ENCODE measurements at places on chromosomes 3 and 15.
A peak's percentile ranks its signal among the peaks of the same experiment; 100 is the strongest.

GRCh38 chr3:183318877-183319276 lies 65.8 kb downstream of the B3GNT5 start:
- no peak for DNase-seq

- DNase-seq, result no peak
Measured at GRCh38 chr15:35540021-35540420, 5.9 kb downstream of the DPH6 start.

GRCh38 chr3:40841131-40841530 lies 316.4 kb downstream of the ZNF621 start:
- no peak for DNase-seq

- DNase-seq, result no peak
Measured at GRCh38 chr3:175940881-175941280, 1081.7 kb downstream of the NAALADL2 start.

DNA sequence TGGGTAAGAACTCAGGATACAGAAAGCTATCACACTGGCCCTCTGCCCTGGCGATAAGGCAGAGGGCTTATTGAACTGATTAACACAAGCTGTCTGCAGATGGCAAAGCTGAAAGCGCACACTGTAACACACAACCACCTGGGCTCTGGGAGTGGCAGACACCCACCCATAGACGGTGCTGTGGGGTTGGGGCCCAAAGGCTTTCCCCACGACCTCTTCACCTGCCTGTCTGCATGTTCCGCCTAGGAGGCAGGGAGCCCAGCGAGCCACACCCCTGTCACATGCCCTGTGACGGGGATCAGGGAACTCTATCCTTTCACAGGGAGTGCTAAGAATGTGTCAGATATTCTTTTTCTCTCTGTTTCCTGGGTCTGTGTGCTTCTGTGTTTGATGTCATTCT lies 12.1 kb upstream of the TFG start:
- DNase-seq, result no peak

GRCh38 chr15:40142428-40142827 lies 18.4 kb upstream of the BUB1B start:
- DNase-seq, result no peak

DNA sequence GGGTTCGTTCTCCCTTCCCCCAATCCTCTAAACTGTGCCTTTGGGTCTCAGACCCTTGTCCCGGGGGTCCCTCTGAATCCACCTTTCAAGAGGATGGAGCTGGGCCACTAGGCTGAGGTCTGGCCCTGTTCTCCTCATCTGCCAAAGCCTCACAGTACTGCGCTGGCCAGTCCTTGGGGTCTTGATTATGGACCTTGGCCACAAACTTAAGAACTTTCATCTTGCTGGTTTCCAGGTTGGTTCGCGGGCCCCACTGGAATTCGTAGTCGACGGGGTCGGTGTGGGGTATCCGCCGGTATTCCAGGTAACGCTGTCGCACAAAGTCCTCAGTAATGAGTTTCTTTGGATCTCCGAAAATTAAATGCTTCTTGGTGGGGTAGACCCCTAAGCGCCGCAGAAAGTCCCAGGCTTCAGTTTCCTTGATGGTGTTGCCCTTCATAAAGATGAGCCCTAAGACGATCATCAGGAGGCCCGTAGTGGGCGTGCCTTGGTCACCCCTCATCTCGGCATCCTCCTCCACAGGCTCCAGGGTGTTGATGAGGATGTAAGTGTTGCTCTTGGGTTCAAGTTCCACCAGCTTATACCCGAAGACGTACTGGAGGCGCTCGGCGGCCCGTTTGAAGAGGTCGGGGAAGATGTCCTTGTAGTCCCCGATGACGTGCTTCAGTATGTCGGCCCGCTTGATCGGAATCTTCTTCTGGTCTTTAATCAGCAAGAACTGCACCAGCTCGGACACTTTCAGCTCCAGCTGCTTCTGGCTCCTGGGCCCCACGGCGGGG lies 727 bp downstream of the NSMCE3 start:
- DNase-seq, result peak; percentile 35

GRCh38 chr3:115702598-115702997 lies 79.3 kb downstream of the GAP43 start:
- no peak for DNase-seq

DNA sequence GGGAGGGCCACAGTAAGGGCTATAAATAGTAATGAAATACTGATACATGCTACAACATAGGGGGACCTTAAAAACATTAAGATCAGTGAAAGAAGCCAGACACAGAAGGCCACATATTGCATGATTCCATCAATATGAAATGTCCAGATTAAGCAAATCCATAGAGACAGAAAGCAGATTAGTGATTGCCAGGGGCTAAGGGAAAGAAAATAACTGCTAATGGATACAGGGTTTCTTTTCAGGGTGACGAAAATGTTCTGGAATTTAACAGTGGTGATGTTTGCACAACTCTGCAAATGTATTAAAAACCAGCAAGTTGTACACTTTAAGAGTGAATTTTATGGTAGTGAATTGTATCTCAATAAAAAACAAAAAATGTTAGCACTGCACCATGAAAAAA lies 37.0 kb downstream of the PIK3R4 start:
- no peak for DNase-seq

DNA sequence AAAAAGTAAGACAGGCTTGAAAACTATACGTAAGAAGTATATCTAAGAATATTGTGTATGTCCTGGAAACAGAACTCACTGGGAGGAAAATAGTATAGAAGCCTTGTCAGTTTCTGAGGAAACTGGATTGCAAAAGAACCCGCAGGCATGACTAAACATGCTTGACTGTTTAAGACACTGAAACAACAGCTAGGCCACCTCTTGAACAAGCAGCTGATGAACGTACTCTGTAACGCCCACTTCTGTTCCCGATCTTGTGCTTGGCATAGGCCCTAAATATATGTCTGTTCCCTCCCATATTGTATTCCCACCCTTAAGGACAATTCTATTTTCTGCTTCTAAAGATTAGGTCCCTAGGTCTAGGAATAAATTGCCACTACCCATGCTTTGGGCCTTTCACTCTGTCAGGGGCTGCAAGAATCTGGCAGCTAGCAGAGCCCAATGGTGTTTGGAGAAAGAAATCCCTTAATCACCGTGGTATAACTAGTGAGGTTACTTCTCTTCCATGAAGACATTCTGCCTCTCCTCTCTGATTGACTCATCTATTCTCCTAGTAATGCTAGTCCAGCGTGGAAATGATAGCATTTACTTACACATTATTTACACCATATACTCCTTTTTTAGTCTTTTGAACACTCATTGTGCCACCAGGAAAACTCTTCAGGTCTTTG lies 46.2 kb downstream of the CD200 start:
- DNase-seq, result no peak

DNA sequence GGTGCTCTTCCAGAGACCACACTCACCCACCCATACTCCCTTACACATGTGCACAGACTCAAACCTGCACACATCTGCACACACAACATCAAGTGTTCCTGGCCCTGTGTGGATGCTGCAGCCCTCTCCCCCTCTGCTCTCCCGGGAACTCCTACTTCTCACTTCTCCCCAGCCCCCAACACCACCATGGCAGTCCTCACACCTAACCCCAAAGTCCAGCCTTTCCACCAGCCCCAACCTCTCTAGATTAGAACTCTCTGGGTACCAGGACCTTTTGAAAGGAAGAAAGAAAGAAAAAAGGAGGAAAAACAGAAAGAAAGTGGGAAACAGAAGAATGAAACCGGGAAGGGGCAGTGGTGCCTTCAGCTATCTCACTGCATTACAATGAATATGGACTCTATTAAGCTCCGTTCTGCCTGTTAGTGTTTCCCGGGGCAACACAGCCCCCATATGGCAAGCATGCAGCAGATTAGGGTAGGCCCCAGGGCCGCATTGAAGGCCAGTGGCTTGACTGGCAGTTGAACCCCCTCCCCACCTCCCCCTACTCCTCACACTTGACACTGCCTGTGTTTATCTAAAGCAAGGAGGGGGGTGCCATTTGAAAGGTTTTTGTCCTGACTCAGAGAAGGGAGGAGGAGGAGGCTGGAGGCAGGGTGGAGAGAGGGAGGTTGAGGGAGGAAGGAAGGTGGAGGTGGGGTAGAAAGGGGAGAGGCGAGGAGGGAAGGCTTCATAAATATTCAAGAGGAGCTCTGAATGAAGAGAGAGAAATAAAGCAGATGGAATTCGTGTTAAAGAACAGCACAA lies 30.1 kb downstream of the BOC start:
- DNase-seq, result no peak

GRCh38 chr3:28268989-28269388 lies 27.6 kb downstream of the CMC1 start:
- no peak for DNase-seq

DNA sequence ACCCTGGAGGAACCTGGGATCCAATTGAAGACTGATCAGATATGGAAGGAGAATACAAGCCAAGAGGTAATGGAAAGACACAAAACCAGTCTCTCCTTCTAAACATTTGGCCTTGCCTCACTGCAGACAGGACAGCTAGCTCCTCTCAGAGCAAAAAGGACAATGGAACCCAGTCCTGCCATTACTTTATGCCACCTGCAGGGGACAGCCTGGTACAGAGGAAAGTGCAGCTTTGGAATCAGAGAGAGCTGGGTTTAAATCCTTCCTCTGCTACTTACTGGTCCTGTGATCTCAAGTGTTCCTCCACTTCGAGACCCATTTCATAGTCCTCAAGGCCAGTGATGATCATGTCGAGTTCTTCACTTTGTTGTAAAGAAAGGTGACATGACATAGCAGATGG lies 159.4 kb upstream of the SMAD3 start:
- no peak for DNase-seq

GRCh38 chr15:83714939-83715628 lies 61.2 kb downstream of the ADAMTSL3 start:
- no peak for DNase-seq

GRCh38 chr3:151644020-151644620 lies 89.6 kb upstream of the AADACL2 start:
- no peak for DNase-seq

DNA sequence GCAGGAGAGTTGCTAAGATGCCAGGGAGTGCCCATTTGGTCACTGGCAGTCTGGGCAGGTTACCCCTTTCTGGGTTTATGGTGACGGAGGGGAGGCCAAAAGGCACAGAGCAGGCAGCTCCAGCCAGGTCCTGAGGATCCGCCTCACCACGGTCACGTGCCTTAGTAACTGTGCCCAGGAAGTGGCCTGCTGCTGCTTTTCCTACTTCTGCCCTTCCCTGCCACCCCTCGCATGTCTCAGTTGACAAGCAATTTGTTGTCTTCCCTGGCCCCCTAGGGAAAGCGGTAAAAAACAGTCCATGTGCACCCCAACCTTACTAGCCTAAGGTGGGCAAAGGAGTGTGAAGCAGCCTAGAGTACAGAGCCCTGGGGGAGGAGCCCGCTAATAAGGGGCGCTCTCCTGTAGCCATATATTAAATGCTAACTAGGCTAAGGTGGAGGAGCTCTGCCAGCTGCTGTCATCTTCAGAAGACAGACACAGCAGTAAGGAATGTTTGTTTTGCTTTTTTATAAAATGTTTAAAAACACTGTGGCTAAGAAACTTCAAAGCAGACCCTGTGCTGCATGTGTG lies 9.1 kb upstream of the LIPH start:
- DNase-seq, result no peak

DNA sequence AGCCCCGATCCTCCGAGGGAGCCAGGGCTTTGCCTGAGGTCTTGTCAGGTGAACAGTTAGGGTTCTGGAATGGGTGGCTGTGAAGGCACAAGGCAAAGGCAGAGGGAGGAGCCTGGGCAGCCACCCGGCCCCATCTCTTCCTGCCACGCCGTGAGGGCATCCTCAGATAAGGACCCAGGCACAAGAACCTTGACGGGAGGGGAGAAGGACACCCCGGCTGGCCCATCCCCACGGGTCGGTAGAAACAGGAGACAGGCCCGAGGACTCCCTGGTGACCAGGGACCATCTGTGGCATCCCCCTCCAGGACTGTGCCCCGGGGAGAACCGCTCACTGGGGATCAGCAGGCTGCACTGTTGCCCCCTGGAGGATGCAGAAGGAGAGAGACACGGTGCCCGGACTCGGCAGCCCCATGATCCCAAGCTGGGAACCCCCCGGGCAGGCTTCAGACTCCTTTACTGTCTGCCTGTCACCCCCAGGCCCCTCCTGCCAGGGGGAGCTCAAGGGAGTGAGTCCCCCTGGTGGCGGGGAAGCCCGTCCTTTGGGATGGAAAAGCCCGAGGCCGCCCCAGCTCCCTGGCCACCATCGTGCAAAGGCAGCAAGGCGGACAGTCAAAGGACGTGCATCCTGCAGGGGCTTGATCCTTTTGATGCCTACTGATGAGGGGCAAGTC lies 12.3 kb upstream of the PCSK6 start:
- peak; percentile 40 for DNase-seq

- no peak for DNase-seq
Measured at GRCh38 chr3:64467255-64467944, 220.4 kb downstream of the ADAMTS9 start.

DNA sequence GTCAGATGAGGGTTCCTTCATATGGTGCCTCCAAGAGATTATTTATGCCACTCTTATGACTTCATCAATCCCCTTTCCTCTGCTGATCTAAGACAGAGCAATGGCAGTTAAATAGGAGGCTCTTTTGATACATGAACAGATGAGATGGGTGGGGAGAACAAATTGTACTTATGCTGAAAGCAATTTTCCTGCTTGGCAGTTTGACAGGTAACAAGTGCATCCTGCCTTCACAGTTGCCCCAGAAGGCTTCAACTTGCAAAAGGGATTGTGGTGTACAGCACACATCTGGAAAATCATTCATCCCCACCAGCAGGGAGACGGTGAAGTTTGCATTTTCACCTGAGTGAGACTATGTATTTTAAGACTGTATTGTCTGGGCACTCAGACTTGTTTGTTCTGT lies 27.3 kb downstream of the ENTPD3 start:
- no peak for DNase-seq

DNA sequence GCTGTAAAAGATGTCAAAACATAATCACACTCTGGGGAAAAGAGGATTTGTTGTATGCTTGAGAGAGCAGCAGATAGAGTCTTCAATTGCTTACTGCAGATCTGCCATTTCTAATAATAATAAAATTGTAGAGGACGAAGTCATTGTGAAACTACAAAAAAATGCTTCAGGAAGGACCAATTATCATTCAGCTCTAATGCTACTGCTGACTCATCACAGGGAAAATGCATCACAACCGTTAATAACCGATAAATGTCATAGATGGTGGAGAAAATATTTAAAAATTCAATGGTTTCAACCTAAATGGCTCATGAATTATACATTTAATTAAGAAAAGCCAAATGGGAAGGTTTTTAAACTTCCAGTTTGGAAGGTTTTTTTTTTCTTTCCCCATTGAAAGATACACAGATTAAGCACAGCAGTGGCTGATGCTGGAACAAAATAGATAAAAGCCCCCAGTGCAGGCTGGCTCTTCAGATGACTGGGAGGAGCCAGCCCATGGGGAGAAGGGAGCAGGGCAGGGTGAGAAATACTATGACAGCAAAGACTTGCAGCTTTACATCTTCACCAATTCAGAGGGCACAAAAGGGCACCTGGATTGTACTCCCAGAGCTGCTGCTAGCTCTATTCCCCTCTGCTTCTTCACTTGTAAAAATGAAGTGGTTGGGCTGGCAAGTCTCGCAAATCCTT lies 196.1 kb downstream of the CNTN6 start:
- no peak for DNase-seq

GRCh38 chr15:45378913-45379262 lies 544 bp upstream of the GATM start:
- no peak for DNase-seq

DNA sequence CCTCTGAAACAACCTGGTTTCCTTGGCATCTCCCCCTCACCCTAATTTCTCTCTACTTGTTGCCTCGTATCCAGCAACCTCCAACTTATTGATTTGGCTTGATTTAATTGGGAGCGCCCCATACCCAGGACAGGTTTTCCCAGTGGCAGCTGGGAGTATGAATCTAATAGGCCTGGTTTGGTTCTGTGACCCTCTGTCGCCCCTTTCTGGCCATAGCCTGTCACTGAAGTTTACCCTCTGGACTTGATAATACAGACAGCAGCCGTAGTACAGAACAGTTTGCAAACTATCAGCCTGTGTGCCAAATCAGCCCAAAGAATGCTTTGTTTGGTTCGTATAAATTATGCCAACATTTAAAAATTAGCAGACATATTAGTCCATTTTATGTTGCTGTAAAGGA lies 525.1 kb upstream of the GOLIM4 start:
- DNase-seq, result no peak
